ENCODE measurements at places on chromosomes 5 and 9. TPM values are rescaled to one million over a fixed set of nuclear protein-coding genes. Genes with fewer than 3 reads are reported as not detected.

The FAXDC2 gene
- 3.2 TPM for total RNA-seq

DNA sequence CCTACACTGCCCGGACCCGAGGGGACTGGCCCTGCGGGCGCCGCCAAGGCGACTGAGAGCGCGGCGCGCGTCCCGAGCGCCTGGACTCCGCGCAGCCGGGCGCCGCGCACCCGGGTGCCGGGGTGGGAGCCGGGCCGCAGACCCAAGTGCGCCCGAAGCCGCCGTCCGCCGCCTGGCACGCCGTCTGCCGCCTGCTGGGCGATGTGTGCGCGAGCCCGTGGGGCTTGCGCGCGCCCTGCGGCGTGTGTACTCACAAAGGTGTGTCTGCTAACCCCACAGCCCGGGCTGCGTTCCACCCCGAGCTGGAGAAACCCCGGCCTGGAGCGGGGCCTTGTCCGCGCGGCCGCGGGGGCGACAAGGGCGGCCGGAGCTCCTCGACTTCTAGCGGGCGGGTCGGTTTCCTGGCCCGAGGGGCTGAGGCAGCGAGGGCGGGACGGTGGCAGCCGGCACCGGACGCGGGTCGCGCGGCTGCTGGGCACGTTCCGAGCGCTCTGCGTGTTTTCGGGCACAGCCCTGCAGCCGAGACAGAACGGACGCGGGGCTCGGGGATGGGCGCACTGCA, 1.1 kb upstream of the ZSWIM6 start:
- peak overlapping the region; percentile 80 for H3K4me3 ChIP-seq
- DNase-seq: peak; percentile 83
- H3K27ac ChIP-seq: peak overlapping the region; percentile 97
- peaks cover 36% of the 10 kb centered on the region for H3K27me3 ChIP-seq
- H3K4me1 ChIP-seq: peaks cover 7% of the 10 kb centered on the region

DNA sequence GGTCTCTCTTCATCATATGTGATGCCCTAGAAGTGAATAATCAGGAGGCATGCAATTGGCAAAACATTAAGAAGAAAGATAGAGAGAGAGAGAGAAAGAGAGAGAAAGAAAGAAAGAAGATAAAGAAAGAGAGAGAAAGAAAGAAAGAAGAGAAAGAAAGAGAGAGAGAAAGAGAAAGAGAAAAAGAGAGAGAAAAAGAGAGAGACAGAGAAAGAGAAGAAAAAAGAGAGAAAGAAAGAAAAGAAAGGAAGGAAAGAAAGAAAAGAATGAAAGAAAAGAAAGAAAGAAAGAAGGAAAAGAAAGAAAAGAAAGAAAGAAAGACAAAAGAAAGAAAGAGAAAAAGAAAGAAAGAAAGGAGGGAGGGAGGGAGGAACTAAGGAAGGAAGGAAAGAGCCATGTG, 318.9 kb downstream of the ICE1 start:
- H3K4me3 ChIP-seq: no peak overlapping the region
- no peaks in the 10 kb centered on the region for H3K36me3 ChIP-seq
- H3K4me1 ChIP-seq: no peaks in the 10 kb centered on the region
- no peaks in the 10 kb centered on the region for H3K27me3 ChIP-seq
- no peak for DNase-seq

DNA sequence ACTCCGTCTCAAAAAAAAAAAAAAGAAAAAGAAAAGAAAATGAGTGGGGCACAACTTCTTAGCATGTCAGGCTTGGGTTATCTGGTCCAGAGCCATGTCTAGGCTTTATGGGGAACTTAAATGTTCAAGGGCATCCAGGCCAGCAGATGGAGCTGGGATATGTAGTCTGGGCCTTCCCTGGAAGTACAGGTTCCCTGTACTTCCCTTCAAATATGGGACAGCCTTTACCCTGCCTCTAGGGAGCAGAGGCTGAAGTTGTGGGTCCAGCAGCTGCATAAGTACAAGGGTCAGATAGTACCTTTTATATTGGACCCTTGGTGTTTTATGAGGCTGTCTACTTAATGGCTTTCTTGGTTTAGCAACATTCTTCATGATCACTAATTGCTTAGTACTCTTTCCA, 42.1 kb downstream of the FAF2 start:
- no peak overlapping the region for H3K27ac ChIP-seq
- peaks cover 86% of the 10 kb centered on the region for H3K36me3 ChIP-seq
- H3K4me3 ChIP-seq: no peak overlapping the region
- H3K4me1 ChIP-seq: peaks cover under 1% of the 10 kb centered on the region

- no peak for DNase-seq
- no peaks in the 10 kb centered on the region for H3K4me1 ChIP-seq
- H3K36me3 ChIP-seq: peaks cover 9% of the 10 kb centered on the region
- no peak overlapping the region for H3K27ac ChIP-seq
Observed at GRCh38 chr9:75061169-75061568, 26.8 kb downstream of the NMRK1 start.

DNA sequence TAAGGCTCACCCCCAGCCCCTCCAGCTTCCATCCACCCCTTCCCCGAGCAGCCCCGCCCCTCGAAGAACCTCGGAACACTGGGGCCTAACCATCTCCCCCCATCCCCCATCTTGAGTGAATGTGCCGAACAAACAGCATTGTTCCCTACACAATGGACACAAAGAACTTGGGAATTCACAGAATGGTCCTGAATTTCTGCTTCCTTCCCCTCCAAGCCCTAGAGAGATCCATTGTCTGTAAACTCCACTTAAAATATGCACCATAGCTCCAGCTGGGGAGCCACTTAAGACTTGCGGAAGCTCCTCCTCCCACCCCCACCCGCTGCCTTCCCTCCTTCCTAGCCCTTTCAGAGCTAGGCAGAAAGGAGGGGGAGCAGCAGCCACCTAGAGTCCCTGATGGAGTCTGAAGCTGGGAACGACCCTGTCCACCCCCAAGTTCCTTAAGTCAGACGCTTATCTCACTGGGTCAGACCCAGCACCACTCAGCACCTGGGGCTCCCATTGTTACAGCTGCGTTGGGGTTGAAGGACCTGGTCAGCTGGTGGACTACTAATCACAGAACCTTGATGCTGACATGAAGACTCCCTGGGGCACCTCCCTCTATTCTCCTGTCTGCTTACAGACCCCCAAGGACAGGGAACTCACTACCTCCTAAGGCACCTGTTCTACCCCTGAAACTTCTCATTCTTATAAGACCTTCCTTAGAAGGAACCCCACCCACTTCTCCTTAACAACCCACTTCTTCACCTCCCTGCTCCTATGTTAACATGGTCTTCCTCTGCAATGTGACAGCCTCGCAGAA, 61.4 kb downstream of the PCDH1 start:
- H3K4me3 ChIP-seq: no peak overlapping the region
- peak; percentile 94 for DNase-seq
- H3K27me3 ChIP-seq: no peaks in the 10 kb centered on the region
- peak overlapping the region; percentile 84 for H3K27ac ChIP-seq
- no peaks in the 10 kb centered on the region for H3K36me3 ChIP-seq

The SHC3 gene
- total RNA-seq: 1.6 TPM

GRCh38 chr5:125719681-125720347, 703.4 kb upstream of the GRAMD2B start:
- no peaks in the 10 kb centered on the region for H3K27me3 ChIP-seq
- no peaks in the 10 kb centered on the region for H3K36me3 ChIP-seq
- H3K27ac ChIP-seq: peak overlapping the region; percentile 93
- no peak overlapping the region for H3K4me3 ChIP-seq
- no peaks in the 10 kb centered on the region for H3K4me1 ChIP-seq

The DOK3 gene
- 2.1 TPM for total RNA-seq

The LCN1 gene
- total RNA-seq: not detected

- H3K27ac ChIP-seq: no peak overlapping the region
- no peak overlapping the region for H3K4me3 ChIP-seq
- no peaks in the 10 kb centered on the region for H3K27me3 ChIP-seq
- no peaks in the 10 kb centered on the region for H3K36me3 ChIP-seq
- H3K4me1 ChIP-seq: peaks cover 5% of the 10 kb centered on the region
Observed at GRCh38 chr9:2424619-2425033, 197.0 kb upstream of the VLDLR start.

DNA sequence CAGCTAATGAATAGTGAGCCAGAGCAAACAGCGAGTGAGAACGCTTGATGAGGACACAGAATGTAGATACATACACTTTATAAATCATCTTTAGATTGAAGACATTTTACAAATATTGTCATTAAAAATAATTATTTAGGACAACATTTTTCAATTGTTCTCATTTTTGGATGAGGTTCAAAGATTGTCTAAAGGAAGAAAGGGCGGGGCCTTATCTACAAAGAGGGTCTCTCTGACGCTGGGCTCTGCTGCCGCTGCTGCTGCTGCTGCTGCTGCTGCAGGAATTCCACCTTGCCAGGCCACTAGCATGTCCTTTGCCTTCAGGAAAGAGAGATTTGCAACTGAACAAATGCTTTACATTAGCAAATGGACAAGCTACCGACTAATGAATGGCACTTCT, 220.7 kb upstream of the TMEM161B start:
- no peak overlapping the region for H3K27ac ChIP-seq
- no peak for DNase-seq
- H3K4me1 ChIP-seq: no peaks in the 10 kb centered on the region
- H3K4me3 ChIP-seq: no peak overlapping the region
- peaks cover 53% of the 10 kb centered on the region for H3K27me3 ChIP-seq
- H3K36me3 ChIP-seq: no peaks in the 10 kb centered on the region

GRCh38 chr5:160233215-160233614, 3.9 kb downstream of the FABP6 start:
- no peak overlapping the region for H3K27ac ChIP-seq
- H3K27me3 ChIP-seq: no peaks in the 10 kb centered on the region
- no peak overlapping the region for H3K4me3 ChIP-seq
- no peaks in the 10 kb centered on the region for H3K36me3 ChIP-seq
- DNase-seq: no peak

The TMEM215 gene
- total RNA-seq: not detected

DNA sequence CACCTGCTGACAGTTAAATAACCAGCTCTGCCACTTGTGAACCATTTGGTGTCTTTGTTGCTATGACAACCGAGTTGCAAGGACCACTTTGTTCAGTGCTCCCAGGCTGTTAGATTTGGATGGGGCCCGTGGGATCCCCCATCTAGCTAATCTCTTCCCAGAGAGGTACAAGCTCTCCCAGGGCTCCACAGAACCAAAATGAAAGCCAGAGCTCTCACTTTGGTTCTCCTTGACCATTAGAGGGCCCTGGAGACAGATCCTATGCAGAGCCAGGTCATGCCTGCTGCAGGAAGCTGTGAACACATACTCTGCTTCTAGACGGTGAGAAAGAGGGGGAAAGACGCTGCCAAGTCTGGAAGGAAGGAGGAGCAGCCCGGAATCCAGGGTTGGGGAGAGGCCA, 224.6 kb downstream of the GABBR2 start:
- no peak overlapping the region for H3K27ac ChIP-seq
- no peaks in the 10 kb centered on the region for H3K4me1 ChIP-seq
- H3K36me3 ChIP-seq: no peaks in the 10 kb centered on the region

The PTPA gene
- 137 TPM for total RNA-seq

The RNF183 gene
- 0.50 TPM for total RNA-seq

DNA sequence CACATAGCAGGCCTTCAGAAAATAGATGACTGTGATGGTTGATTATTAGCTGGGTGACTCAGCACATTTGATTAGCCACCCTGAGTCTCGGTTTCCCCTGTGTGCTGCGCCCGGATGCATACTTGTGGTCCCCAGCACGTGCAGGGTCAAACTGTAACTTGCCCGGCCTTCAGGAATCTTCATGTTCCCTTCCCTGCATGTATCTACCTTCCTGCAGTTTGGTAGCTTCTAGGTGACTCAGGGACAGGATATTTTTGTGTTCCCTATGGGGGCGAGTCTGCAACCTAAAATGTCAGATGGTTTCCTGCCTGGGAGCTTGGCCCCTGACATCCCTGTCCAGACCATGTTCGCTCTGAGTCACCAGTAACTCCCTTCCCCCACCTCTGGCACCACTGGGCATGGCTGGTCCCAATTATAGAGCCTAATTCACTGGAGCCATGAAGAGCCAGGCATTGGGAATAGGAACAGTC, 13.2 kb downstream of the PTGS1 start:
- no peak for DNase-seq
- no peaks in the 10 kb centered on the region for H3K36me3 ChIP-seq
- H3K4me1 ChIP-seq: no peaks in the 10 kb centered on the region
- no peak overlapping the region for H3K27ac ChIP-seq
- H3K27me3 ChIP-seq: no peaks in the 10 kb centered on the region
- H3K4me3 ChIP-seq: no peak overlapping the region

The CCNI2 gene
- total RNA-seq: 1.2 TPM

- DNase-seq: peak; percentile 63
- no peaks in the 10 kb centered on the region for H3K36me3 ChIP-seq
- H3K27ac ChIP-seq: no peak overlapping the region
- H3K4me1 ChIP-seq: no peaks in the 10 kb centered on the region
- H3K4me3 ChIP-seq: no peak overlapping the region
Observed at GRCh38 chr5:31232273-31232888, 38.9 kb downstream of the CDH6 start.
